ENCODE measurements at places on chromosomes 2 and 18. TPM values are rescaled to one million over a fixed set of nuclear protein-coding genes. Genes with fewer than 3 reads are reported as not detected.

ZNF396 gene
- 7.2 TPM for polyA plus RNA-seq

IL1RN gene
- polyA plus RNA-seq: 3.2 TPM

SPATA3 gene
- polyA plus RNA-seq: not detected

HOXD12 gene
- 0.32 TPM for polyA plus RNA-seq

DNA sequence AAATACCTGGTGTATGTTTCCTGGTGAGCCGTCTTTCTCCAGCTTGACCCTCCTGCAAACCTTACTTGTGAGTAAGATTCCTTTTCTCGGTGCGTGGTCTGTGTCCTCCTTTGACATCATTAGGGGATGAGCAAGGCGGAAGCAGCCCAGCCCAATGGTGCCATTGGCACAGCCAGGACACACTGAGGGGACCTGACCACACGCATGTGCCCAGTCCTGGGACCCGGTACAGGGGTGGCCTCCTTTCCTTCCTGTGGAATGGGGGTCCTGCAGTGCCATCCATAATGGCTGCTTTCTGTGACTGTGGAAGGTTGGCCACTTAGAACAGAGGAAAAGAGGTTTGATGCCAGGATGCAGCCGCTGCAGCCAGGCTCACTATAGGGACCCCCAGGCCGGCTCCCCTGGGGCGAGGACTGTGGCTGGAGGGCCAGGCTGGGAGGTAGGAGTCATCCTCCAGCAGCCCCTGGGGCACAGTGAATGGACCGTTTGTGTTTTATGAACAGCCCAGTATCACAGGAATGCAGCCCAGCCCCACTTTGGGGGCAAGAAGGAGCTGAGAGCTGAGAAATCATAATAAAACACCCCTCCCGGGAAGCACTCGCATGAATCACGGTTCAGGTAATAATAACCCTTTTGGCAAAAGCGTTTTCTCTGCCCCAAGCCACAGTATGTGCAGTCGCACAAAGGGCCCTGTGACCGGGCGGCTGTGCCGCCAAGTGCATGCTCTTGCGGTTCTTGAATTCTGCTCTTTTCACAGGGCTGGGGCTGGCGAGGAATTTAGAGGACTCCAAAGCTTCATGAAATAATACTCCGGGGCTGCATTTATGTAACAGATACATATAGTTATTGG, 73.2 kb downstream of the ASB1 start:
- DNase-seq: no peak

GRCh38 chr2:42361728-42362283, 789 bp upstream of the COX7A2L start:
- DNase-seq: no peak
